ENCODE measurements at places on chromosomes 2 and 18. TPM values are rescaled to one million over a fixed set of nuclear protein-coding genes. Genes with fewer than 3 reads are reported as not detected.

Gene OBSL1
- 104 TPM for polyA plus RNA-seq

Gene DSC1
- polyA plus RNA-seq = 0.14 TPM

Gene PPP1R1C
- polyA plus RNA-seq = 1.5 TPM

Gene RAMP1
- 9.3 TPM for polyA plus RNA-seq

Gene TFPI
- polyA plus RNA-seq = 50.9 TPM

Gene SFXN5
- 23.0 TPM for polyA plus RNA-seq

Gene ZAP70
- 2.7 TPM for polyA plus RNA-seq

- DNase-seq = no peak
Observed at GRCh38 chr2:20476481-20476880, 29.6 kb downstream of the RHOB start.

GRCh38 chr18:79641722-79642497 is 37.7 kb upstream of the CTDP1 start:
- no peak for DNase-seq

DNA sequence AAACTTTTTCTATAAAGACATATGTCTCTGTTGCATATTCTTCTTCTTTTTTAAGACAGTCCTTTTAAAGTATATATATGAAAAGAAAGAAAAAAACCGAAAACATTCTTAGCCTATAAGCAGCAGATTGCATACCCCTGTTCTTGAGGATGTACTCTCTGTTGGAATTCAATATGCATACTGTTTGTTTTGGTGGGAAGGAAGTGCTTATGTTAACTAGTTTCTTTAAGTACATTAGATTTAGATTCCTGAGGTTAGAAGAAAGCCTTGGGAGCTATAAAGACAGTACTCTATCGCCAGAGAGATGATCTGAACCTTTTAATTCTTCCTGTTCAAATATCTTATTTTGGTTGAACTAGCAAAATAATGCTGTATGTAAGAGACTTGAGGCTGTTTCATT is 46.8 kb upstream of the TBR1 start:
- no peak for DNase-seq

DNA sequence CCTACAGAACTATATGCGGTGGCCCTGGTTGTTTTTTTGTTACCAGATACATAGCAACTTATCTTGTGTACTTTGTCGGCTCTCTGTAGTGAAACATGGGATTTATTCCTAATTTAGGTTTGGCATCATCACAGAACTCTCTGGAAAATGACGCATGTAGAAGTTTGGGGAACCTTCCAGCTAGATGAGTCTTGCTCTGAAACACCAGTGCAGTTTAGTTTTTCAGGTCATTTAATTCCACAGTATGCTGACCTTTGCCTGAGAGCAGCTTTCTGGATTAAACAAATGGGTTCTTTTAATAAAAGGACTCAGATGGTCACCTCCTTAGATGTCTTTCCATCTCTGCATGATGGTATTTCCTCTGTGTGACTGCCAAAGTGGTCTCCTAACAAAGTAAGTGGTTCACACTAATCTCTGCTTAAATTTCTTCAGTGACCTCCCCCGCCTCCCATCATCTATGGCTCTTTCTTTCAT is 39.9 kb downstream of the MYO3B start:
- no peak for DNase-seq

- DNase-seq = no peak
Observed at GRCh38 chr18:29084120-29084519, 907.2 kb upstream of the CDH2 start.

GRCh38 chr2:217014328-217015105 is 154.7 kb upstream of the TNP1 start:
- DNase-seq = no peak

GRCh38 chr2:241833101-241833663 is 24.2 kb downstream of the NEU4 start:
- DNase-seq = peak; percentile 27
